ENCODE measurements at places on chromosomes 7 and 10.
A peak's percentile ranks its signal among the peaks of the same experiment; 100 is the strongest.

DNA sequence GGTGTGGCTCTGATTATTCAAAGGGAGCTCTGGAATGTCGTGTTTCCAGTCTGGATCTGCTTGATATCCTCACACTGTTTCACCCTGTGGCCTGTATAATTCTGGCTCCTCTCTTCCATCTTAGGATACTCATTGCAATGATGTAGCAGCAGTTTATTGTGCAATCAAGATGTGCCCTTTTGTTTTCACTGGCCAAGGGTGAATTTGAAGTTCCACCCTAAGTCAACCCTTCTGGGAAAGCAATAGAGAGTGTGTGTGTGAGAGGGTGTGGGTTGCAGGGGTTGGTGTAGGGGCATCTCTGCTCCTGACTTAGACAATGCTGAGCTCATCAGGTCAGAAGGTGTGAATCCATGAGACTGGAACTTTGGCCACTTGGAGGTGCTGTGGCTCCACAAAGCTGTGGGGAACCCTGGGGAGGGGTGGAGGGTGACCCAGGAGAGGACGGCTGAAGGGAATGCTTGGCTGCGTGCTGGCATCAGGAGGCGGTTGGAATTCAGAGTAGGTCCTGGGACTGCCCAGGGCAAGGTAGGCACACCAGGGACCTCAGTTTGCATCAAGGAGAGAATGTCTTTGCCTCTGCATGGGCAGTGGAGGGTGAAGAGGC is 118.0 kb upstream of the PRSS58 start:
- DNase-seq = peak; percentile 35

- DNase-seq = peak; percentile 93
Observed at GRCh38 chr10:69318106-69318866, 40.0 kb downstream of the HK1 start.

GRCh38 chr10:13627459-13628310 is 40.9 kb downstream of the PRPF18 start:
- no peak for DNase-seq

GRCh38 chr10:112793202-112793921 is 156.7 kb upstream of the TCF7L2 start:
- DNase-seq = no peak

- DNase-seq = no peak
Observed at GRCh38 chr7:30973791-30974604, 10.2 kb downstream of the GHRHR start.

- DNase-seq = no peak
Observed at GRCh38 chr10:110399965-110400933, 95.5 kb upstream of the SMNDC1 start.

DNA sequence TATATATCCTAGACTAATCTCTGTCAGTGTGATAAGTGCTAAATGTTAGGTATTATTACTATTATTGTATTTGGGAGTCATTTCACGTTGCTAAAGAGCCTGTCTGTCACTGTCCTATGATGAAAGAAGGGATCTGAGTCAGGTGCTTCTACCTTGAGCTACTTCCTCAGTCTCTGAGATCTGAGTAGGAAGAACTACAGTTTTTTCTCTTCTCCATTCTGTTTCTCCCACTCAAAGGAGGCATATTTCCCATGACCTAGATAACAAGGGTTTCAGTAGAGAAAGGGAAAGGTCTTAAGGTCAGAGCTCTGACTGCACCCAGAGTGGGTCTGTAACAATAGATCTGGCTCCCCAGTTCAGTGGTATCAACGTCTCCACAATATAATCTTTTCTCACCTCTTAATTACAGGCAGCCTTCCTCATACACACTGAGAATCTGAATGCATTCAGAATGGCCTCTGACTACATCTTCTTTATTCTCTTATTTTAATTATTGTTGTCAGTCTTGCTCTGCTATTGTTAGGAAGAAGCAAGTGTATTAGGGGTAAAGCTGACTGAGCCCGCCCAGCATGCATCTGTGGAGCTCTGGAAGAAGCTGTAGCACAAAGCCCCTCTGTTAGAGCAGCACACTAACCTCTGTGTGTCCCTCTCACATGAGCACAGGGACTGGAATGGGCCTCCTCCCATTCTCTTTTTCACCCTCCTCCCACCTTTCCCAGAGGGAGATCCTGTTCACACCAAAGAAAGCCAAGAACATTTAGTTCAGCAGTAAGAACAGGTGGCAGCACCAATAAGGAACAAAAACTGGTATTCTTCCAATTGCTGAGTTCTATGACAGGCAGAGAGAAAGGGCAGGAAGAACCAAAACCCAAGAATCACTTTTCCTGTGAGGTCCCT is 38.1 kb downstream of the USP54 start:
- DNase-seq = no peak

- DNase-seq = no peak
Observed at GRCh38 chr7:135672560-135673359, 10.4 kb downstream of the STMP1 start.

DNA sequence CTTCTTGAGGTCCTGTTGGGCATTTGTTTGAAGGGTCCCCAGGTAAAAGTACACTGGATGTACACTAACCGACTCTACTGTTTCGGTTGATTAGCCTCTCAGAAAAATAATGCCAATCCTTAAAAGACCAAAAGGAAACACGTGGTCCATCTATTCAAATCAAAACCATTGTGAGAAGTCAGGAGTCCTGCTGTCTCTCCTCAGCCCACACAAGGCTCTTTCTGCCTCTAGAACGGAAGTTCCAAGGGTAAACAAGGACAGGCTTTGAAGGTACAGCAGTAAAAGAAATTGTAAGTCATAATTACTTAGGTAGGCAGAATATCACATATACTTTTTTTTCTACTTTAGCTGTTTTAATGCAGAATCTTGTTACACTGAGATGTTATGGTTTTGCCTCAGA is 71.7 kb upstream of the TPK1 start:
- DNase-seq = no peak

DNA sequence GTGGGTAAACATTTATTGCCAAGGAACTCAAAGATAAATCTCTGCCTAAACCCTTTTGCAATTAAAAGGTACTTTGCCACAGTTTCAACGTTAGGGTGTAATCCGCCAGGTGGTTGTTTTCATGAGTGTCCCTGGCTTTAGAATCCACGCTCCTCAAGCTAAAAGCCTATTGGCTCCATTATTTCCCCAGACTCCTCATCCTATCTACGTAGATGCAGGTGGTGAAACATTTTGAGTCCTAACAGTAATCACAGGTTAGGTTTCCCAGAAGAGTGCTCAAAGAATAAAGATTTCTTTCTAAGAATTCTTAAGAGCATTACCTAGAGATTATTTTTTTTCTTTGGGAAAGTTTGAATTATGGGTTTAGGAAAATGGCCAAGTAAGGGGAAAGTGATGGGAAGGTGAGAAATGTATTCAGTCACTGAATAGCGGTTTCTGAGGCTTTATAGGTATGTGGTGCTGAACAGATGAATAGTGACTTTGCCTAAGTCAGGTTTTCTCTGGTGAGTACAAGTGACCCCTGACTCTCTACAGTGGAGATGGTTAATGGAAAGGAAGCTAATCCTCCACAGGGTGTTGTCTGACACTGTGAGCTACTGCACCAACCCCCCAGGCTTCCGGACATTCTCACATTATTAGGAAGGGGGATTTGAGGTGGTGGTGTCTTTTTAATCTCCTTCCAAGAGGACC is 60.2 kb downstream of the NRP1 start:
- DNase-seq = no peak

- DNase-seq = no peak
Observed at GRCh38 chr10:86957471-86958115, at the start of gene MMRN2. MMRN2 (minus strand) TSS chr10:86957615; CDS start chr10:86957541, 74 bp downstream.

- no peak for DNase-seq
Observed at GRCh38 chr10:110881905-110882304, 10.2 kb downstream of the PDCD4 start.

DNA sequence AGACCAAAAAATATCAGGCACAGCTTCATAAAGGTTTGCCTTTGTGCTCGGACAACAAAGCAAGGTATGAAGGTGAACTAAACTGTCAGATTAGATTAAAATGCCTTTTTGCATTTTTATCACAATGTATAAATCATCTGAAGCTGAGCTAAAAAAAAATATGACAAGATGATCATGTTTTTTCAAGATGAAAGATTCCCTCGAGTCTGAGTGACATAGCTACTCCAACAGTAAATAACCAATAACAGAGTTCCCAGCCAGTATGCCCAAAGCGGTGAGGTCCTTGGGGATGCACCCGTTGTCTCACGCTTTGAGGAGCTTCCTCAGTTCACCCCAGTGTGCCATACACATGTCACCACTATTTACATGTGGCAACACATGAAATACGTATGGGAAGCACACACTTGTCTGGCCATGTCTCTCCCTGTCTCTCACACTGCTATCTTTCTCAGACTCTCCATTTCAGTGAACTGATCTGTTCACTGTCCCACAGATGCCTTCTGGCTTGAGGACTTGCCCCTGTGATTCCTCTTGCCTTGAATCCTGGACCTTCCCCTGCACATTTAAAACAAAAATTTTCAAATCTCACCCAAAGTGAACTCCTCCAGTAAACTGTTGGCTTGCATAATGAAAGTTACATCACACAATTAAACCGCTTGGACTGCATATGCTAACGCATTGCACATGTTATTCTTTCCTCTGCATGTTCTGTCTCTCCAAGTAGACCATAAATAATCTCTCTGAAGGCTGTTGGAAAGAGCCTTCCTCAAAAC is 2.6 kb upstream of the PIK3CG start:
- no peak for DNase-seq

DNA sequence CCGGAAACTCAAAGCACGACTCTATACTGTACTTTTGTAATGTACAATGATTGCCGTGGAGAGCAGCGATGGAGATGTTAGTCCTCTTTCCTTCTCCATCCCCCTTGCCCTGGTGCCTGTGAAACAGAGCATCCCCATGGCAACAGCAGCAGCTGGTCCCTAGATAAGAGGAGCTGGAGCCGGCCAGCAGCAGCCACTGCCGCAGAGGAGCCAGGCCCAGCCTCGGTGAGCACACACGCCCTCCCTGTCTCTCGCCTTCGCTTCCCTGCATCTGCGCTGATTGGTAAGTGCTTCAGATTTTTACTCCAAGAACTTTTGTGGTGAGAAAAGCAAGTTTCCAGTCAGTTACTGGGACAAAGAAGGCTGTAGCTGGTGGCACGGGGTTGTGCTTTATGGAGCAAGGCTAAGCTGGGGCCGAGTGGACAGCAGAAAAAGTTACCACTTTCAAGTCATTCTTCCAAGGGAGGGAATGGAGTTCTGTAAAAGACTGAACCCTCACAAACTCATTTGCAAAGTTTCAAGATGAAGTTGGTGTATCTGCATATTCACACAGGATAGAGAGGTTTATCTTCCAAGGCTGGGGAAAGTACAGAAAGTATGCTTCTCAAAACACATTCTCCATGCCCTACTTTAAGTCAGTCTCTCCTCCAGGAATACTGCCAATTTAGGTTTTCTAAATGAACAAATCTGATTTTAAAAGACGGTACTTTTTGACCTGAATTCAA is at the start of gene PPP1R17:
PPP1R17 (plus strand) TSS at position 192 of the 725 bp plus-strand sequence. CDS start 5,227 bp downstream, outside the sequence.
- no peak for DNase-seq

DNA sequence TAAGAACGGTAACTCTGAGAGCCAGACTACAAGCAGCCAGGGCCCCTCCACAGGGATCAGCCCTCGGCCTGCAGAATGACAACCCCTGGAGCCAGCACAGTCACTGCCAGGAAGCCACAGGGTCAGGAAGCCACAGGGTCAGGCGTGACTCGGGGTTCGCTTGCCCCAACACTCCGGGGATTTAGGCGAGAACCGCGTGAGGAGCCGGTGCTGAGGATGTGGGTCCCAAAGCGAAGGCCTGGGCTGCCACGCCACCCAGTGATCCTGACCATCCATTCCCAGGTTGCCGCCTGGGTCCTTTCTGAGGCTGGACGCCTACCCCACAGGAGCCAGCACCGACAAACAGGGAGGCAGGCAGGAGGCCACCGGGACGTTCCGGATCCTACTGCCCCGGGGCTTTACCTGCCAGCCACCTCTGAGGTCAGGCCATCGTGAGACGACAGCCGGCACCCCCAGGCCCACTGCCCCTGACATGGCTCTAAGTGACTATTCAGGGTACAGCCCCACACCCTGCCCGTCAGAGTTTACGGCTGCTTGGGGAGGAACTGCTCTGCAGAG is 228.6 kb downstream of the ELFN1 start:
- no peak for DNase-seq

DNA sequence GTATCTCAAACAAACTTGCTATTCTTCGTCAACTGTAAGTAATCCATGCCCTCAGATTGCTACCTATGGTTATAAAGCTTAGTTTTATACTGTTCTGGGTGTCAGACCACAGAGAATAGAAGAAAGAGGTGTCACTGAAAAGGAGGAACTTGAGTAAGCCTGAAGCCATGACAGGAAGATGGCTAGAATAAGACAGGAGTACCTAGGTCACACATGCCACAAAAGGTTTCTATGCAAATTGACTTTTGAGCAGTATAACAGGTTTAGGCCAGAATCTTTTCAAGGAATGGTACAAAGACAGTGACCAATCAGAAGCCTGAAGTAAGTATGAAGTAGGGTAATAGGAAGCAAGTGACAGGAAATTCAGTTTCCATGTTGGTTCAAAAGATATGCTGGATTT is 23.5 kb downstream of the FBXW4 start:
- DNase-seq = no peak

- peak; percentile 18 for DNase-seq
Observed at GRCh38 chr10:15084502-15084922, 4.1 kb downstream of the ACBD7 start.

GRCh38 chr7:122140918-122141317 is 3.1 kb downstream of the AASS start:
- no peak for DNase-seq

GRCh38 chr7:118053353-118053752 is 130.6 kb upstream of the LSM8 start:
- DNase-seq = no peak

GRCh38 chr10:112098682-112099081 is 84.9 kb downstream of the GPAM start:
- no peak for DNase-seq

GRCh38 chr10:10786109-10787090 is 231.3 kb upstream of the CELF2 start:
- DNase-seq = no peak

DNA sequence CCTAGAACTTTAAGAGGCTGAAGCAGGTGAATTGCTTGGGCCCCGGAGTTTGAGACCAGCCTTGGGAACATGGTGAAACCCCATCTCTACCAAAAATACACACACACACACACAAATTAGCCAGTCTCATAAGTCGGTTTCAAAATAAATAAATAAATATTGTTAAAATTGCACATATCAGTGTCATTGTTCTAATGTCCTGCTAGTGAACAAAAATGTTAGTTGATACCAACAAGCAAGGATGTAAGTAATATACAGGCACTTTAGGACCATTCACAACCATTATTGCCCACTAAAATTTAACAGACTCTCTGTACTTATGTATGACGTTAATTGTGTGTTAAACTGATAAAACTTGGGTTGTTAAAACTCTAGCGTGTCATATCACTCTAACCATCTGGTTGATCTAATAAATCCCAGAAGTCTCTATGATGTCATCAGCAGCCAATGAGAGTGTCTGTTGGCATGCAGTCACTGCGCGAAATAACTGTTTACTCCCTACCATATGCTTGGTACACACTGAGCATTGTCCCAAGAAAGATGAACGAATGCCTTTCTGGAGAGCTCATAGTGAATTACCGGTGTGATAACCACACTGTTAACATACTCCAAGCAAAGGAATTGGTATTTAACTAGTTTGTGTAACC is 30.4 kb upstream of the OTUD1 start:
- no peak for DNase-seq

GRCh38 chr7:64887756-64888508 is 15.1 kb upstream of the ZNF273 start:
- DNase-seq = peak; percentile 51

GRCh38 chr10:895324-895723 is 36.2 kb downstream of the LARP4B start:
- no peak for DNase-seq

- no peak for DNase-seq
Observed at GRCh38 chr10:132350946-132351345, 19.0 kb downstream of the LRRC27 start.

GRCh38 chr10:132915411-132915810 is 27.0 kb downstream of the CFAP46 start:
- no peak for DNase-seq

GRCh38 chr7:13017333-13017857 is 330.0 kb downstream of the ARL4A start:
- DNase-seq = no peak

All from CD4-positive, alpha-beta T cell treated with Interleukin-6 for 4 hours (primary cell).